ENCODE measurements at places on chromosomes 16 and 17.

- DNase-seq: no peak
Observed at GRCh38 chr17:35514564-35514963, 22.9 kb downstream of the SLFN12L start.

DNA sequence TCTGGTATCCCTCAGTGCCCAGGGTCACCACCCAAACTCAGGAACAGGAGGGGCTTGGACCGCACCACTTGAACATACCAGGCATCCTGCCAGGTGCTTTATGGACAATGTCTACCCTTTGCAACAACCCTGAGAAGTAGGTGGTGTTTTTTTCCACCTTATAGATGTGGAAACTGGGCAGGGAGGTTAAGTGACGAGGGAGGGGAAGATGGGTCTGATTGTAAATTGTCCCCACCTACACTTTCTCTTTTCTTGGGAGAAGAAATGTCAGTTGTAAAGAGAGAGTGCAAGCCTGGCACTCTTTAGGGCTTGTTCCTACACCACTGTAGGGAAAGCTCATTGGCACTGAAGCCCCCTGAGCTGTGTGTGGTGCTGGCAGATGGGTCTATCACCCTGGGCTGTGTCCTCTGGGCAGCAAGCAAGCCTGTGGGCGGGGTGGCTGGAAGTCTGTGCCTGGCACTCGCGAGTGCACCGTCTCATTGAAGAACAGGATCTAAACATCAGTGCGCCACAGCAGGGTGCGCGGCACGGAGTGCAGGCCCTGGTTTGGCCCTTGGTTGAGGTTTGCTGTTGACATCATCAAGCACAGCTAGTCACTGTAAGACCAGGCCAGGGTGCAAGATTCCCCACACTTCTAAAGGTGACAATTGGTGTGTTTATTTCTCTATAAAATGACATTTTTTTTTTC lies 15.1 kb downstream of the NOD2 start:
- DNase-seq: no peak

- no peak for DNase-seq
Observed at GRCh38 chr16:88087517-88087877, 136.3 kb downstream of the BANP start.

- DNase-seq: no peak
Observed at GRCh38 chr16:57801809-57802340, 416 bp downstream of the KIFC3 start.

GRCh38 chr16:30397776-30398660 lies 2.8 kb downstream of the ZNF48 start:
- no peak for DNase-seq

DNA sequence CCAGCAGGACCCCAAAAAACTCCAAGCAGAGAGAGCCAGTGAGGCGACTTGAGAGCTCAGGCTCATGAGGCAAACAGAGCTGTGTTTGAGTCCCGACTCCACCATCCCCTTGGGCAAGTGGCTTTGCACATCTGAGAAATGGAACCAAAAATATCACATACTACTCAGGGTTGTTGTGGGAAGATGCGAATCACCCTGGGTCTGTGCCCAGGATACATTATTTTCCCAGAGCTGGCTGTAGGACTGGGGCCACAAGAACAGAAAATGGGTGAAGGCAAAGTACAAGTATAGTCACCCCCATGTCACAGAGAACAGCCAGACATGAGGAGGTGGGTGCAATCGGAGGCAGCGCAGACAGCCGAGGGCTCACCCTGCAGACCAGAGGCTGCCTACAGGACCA lies 127.3 kb downstream of the GAS7 start:
- no peak for DNase-seq

DNA sequence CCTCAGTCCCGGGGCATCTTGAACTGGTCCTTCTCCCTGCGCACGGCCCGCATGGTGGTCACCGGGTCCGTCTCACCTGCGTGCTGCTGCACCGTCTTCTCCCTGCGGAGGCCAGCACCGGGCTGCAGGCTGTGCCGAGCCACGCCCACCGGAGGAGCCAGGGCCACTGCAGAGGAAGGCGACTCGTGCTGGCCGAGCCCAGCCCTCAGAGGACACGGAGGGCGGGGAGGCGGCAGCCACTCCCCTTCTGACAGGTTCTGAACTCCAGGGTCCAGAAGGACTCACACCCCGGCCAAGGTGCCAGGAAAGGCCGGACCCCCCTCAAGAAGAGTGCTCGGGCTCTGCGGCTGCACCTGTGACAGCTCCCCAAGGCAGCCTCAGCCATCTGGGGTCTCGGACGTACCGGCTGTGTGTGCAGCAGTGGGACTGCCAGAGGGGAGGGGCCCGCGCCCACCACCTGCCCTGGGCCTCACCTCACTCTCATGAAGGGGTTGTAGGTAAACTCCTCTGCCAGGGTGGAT lies 15.8 kb upstream of the IGFALS start:
- DNase-seq: no peak

DNA sequence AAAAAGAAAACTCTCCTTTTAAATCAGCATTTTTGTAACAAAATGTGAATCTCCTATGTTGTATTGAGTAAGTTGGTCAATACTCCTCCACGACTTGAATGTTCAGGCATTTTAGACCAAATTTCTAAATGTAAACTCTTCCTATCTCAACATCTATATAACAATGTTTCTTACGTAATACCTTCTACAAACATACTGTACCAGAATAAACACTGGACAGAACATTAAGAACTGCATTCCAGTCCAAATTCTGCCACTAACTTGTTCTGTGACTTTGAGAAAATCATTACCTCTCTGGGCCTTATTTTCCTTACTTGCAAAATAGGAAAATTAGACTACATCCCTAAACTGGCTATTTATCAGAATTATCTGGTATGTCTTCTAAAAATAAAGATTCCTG lies 40.1 kb downstream of the AKAP10 start:
- DNase-seq: no peak

DNA sequence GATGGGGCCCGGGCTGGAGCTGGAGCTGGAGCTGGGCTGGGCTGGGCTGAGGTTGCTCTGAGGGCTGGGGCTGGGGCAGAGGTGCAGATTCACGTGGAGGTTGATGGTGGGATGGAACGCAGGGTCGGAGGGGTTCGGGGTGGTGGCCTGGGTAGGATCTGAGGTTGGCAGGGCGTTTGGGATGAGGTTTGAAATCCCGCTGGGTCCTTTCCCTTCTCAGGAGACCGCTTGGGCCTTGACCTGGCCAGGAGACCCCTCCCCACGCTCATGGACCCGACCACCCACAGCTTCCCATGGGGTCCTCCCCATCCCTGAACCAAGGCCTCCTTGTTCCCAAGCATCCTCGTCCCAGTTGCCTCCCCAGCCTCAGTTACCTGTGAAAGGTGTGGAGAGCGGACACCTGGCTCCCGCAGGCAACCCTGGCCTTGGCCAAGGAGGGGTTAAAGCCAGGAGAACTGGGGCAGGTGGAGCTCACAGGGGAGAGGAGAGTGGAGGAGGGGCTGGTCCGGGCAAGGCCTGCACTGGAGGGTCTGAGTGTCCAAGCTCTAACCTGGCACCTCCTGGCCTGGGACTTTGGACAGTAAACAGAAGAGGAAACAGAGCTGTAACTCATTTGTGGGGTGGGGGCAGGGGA lies at the start of gene ASGR2:
ASGR2 (minus strand) TSS at position 582 of the 634 bp plus-strand sequence. CDS start 582 bp downstream, outside the sequence.
- DNase-seq: no peak

GRCh38 chr17:3167574-3167973 lies 29.7 kb upstream of the OR1A2 start:
- no peak for DNase-seq

DNA sequence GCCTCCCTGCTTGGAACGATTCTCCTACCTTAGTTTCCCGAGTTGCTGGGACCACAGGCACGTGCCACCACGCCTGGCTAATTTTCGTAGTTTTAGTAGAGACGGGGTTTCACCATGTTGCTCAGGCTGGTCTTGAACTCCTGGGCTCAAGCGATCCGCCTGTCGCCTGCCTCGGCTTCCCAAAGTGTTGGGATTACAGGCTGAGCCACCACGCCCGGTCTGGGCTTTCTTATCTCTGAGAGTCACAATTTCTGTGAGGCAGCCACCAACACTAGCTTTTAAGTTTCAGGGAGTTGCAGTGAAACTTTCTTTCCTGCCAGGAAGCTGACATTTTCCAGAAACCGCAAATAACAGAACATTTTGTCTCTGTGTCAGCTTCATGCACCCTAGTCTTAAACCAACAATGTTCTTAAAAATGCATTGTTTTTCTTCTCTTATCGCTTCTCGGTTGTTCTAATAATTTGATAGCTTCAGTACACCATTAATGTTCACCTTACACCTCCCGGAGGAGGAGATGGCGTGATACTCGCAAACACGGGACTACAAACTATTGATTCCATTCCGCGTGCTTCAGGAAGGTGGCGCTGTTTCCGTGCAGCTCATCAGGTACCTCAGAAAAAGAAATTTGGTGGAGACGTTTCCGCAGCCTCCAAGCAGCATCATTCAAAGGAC lies 7.4 kb upstream of the DHRS7B start:
- peak; percentile 21 for DNase-seq

DNA sequence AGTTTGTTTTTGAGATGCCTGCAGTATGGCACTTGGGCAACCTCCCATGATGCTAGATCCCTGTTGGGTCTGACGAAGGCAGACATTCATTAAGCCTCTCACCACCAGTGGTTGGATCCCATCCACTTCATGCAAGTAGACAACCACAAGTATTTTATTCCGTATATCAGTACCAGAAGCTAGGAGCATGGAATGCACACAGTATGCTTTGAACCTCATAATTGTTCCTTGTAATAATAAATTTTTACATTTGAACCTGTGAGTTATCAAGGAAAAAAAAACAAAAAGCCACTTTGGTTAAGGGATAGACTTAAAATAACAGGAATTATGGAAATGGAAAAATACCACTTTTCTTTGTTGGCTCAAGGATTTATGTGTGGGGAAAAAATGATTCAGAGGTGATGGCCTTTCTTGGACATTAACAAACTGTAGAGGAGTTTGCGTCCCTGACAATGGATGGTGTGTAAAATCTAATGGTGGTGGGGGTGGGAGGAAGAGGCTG lies 107.1 kb upstream of the KCNJ16 start:
- no peak for DNase-seq

DNA sequence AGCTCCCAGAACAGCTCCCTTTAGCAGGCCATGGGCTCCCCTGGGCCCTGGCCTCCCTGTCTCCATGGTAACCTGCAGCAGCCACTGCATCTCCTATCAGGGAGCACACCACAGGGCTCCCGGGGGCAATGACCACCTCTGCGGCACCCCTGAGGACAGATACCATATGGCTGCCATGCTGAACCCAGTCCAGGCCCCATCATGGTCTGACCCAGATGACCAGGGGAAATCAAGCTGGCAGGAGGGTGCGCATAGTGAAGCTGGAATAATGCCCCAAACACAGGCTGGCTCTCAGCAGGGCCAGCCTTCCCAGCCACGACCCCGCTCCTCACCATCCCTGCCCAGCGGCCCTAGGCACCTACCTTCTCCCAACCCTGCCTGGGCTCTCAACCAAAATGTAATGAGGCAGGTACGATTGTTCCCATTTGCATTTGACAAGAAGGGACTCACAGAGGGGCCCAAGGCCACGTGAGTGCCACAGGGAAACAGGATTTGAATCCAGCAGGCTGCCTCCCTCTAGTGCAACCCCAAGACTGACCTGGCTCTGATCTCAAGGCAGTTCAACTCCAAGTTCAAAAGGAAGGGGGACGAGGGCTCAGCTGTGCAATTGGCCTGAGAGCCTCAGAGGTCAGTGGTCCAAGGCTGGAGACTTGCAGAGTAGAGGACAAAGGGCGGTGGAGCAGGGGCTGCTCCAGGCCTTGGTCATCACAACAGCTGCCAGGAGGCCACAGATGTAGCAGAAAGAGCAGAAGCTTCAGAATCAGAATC lies 2.4 kb downstream of the RUNDC3A start:
- DNase-seq: no peak
